ENCODE measurements at places on chromosomes 2 and 18. TPM values are rescaled to one million over a fixed set of nuclear protein-coding genes. Genes with fewer than 3 reads are reported as not detected.

- DNase-seq = no peak
- H3K27ac ChIP-seq = no peak overlapping the region
- H3K4me1 ChIP-seq = no peaks in the 10 kb centered on the region
- H3K27me3 ChIP-seq = peaks cover 18% of the 10 kb centered on the region
Measured at GRCh38 chr2:134513465-134513804, 205.4 kb downstream of the TMEM163 start.

DNA sequence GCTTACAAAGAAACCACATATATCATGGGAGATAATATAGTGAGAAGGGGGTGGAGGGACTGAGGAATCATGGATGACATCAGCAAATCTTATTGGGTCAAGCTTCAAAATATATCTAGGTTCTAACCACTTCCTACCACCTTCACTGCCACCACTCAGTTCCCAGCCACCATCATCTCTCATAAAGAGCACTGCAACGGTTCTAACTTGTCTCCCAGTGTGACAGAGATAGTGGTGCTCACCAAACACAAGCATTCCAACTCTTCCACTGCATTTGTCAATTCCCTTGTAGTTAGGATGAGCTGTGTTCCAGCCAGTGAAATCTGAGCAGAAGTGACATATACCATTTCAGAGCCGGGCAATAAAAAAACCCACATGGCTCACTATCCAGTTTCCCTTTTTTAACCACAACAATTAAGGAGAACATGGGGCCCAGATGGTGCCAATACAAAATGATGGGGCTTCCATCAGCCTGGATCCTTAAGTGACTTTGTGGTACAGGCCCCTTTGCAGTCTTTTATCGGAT, 318.1 kb downstream of the NBAS start:
- no peak for DNase-seq
- H3K4me3 ChIP-seq = no peak overlapping the region
- H3K36me3 ChIP-seq = peaks cover 8% of the 10 kb centered on the region
- H3K27ac ChIP-seq = peak overlapping the region; percentile 4
- peaks cover 7% of the 10 kb centered on the region for H3K4me1 ChIP-seq
- no peaks in the 10 kb centered on the region for H3K27me3 ChIP-seq

GRCh38 chr18:47809420-47809819, 121.0 kb downstream of the SMAD2 start:
- no peak overlapping the region for H3K27ac ChIP-seq
- no peaks in the 10 kb centered on the region for H3K4me1 ChIP-seq
- peaks cover 4% of the 10 kb centered on the region for H3K36me3 ChIP-seq

DNA sequence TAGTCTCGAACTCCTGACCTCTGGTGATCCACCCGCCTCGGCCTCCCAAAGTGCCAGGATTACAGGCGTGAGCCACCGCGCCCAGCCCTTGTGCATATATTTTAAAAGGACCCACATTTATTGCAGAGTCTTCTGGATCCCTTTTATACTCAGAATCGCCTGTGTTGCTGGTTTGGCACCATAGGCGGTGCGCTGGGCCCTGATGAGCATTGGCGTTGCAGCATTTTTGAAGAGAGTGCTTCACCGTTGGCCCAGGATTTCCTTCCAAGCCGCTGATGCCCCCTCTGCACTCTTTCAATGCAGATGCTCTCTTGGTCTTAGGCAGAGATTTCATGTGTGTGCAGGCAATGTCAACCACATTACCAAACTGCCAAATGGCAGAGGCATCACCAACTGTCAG, 13.5 kb upstream of the TFCP2L1 start:
- H3K27me3 ChIP-seq = peaks cover 8% of the 10 kb centered on the region
- H3K27ac ChIP-seq = no peak overlapping the region
- peak; percentile 33 for DNase-seq
- no peaks in the 10 kb centered on the region for H3K4me1 ChIP-seq
- H3K36me3 ChIP-seq = no peaks in the 10 kb centered on the region
- H3K4me3 ChIP-seq = no peak overlapping the region

DNA sequence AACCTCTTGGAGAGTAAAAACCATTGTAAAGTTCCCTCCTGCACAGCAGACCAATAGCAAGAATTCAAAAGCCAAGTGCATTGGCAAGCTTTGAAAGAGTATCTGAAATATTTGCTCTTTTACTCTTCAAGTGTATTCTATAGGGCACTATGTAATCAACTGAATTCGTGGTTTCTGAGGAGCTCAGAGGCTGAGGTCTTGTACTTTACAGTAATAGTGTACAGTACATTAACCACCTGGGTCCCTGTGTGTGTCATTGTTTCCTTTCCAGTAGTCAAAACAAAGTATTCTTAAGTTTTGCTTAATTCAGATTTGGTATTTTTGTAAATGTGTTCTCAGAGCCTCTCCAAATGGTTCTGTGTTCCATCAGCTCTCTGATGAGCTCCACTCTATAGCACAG, 769.7 kb downstream of the LRRTM4 start:
- H3K4me1 ChIP-seq = no peaks in the 10 kb centered on the region
- H3K27me3 ChIP-seq = no peaks in the 10 kb centered on the region
- H3K27ac ChIP-seq = no peak overlapping the region
- DNase-seq = no peak

- no peak overlapping the region for H3K4me3 ChIP-seq
- no peak overlapping the region for H3K27ac ChIP-seq
- no peak for DNase-seq
- no peaks in the 10 kb centered on the region for H3K36me3 ChIP-seq
- H3K27me3 ChIP-seq = peaks cover 25% of the 10 kb centered on the region
- peaks cover 2% of the 10 kb centered on the region for H3K4me1 ChIP-seq
Measured at GRCh38 chr2:172674034-172674967, 61.3 kb upstream of the RAPGEF4 start.

- H3K27me3 ChIP-seq = peaks cover 4% of the 10 kb centered on the region
- no peak for DNase-seq
- no peaks in the 10 kb centered on the region for H3K4me1 ChIP-seq
Measured at GRCh38 chr2:126825316-126825715, 73.4 kb upstream of the TEX51 start.

- no peak overlapping the region for H3K4me3 ChIP-seq
- H3K36me3 ChIP-seq = no peaks in the 10 kb centered on the region
- no peaks in the 10 kb centered on the region for H3K4me1 ChIP-seq
- no peak overlapping the region for H3K27ac ChIP-seq
- H3K27me3 ChIP-seq = peaks cover 13% of the 10 kb centered on the region
Measured at GRCh38 chr2:46798998-46799698, 116.5 kb downstream of the MCFD2 start.

GRCh38 chr18:63378919-63379638, 12.1 kb upstream of the KDSR start:
- DNase-seq = no peak
- H3K27ac ChIP-seq = peak overlapping the region; percentile 55
- peaks cover 15% of the 10 kb centered on the region for H3K36me3 ChIP-seq
- peaks cover 31% of the 10 kb centered on the region for H3K4me1 ChIP-seq
- no peaks in the 10 kb centered on the region for H3K27me3 ChIP-seq
- peak overlapping the region; percentile 44 for H3K4me3 ChIP-seq

- H3K4me3 ChIP-seq = no peak overlapping the region
- H3K27ac ChIP-seq = no peak overlapping the region
- no peaks in the 10 kb centered on the region for H3K27me3 ChIP-seq
- DNase-seq = no peak
- H3K4me1 ChIP-seq = no peaks in the 10 kb centered on the region
- H3K36me3 ChIP-seq = no peaks in the 10 kb centered on the region
Measured at GRCh38 chr2:202133200-202133908, 60.3 kb downstream of the KIAA2012 start.

DNAJC5G gene
- total RNA-seq = not detected

PDE11A gene
- total RNA-seq = not detected

UGT1A10 gene
- not detected for total RNA-seq

TEKT4 gene
- not detected for total RNA-seq

KANSL1L gene
- 4.1 TPM for total RNA-seq

STARD6 gene
- total RNA-seq = 0.61 TPM

FNDC4 gene
- total RNA-seq = 0.14 TPM

Data from activated CD8-positive, alpha-beta memory T cell treated with anti-CD3 and anti-CD28 coated beads, Interleukin-2, amount 10 ng/mL, durations not matched to agents 7 days and 5 days (primary cell).